ENCODE measurements at places on chromosomes 2 and 18. TPM values are rescaled to one million over a fixed set of nuclear protein-coding genes. Genes with fewer than 3 reads are reported as not detected.

Gene SUCLG1
- total RNA-seq: 37.1 TPM

DNA sequence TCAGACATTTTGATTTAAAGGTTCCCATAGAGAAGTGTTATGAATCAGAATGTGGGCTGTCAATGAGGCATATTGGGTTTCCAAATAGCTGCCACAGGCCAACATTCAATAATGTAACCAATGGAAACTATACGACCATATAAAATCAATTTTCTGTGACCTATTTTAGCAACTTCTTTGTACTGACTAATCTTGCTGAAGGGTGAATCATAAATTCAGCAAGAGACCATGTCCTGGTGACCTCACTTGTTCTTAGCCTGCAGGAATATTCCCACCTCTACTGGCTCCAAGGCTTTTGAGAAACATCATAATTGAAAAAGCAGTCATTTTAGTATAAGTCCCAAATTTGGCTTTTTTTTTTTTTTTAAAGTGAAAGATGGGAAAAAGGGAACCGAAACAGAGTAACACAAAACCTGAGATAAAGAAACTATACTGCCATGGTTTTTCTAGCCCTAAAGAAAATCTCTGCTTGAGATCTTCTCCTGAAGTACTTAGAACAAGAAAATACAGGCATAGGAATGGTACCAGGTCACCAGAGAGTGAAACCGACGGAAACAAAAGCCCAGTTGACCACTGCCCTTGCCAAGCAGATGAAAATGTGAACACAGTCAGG lies 32.1 kb downstream of the PLEKHM3 start:
- no peak overlapping the region for H3K4me3 ChIP-seq
- H3K27me3 ChIP-seq: no peaks in the 10 kb centered on the region
- H3K27ac ChIP-seq: no peak overlapping the region
- H3K36me3 ChIP-seq: peaks cover 6% of the 10 kb centered on the region
- no peaks in the 10 kb centered on the region for H3K4me1 ChIP-seq

Gene PROKR1
- not detected for total RNA-seq

DNA sequence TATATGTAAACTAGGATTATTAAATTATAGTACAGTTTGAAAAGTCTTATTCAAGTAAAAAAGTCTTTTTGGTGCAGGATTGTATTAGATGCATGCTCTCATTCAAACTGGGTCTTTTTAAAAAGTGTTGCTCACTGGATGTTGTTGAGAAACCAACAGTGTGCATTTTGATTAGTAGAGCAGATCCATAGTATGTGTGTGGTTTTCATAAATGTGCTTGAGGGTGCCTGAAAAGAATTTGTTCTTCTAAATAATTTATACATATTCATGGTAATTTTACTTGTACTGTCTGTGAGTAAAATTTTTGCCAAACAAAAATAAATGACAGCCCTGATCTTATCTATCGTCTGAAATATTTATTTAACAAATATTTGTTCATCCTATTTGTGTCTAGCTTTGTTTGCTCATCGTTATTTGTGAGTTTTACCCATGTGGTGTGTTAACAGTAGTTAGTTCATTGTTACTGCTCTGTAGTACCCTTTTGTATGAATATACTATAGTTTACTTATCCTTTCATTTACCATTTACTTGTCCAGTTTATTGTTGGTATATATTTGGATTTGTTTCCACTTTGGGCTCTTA lies 50.4 kb downstream of the PTPN4 start:
- no peaks in the 10 kb centered on the region for H3K27me3 ChIP-seq
- H3K27ac ChIP-seq: no peak overlapping the region
- no peak for DNase-seq
- H3K4me1 ChIP-seq: no peaks in the 10 kb centered on the region

DNA sequence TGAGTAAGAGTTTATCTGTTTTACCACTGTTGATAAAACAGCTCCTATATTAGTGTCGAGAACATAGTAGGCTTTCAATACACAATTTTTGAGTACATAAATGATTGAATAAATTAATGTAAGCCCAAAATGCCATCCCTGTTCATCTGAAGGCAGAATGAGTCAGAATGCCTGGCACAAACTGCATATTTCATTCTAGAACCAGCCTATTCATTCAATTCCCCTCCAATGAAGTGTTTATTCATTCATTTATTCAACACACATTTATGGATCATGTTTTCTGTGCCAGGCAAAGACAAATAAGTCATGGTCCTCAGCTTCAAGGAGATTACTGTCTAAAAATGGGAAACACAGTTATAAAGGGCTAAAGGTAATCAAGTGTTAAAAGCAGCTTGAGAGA lies 22.8 kb upstream of the LCLAT1 start:
- DNase-seq: no peak
- no peaks in the 10 kb centered on the region for H3K27me3 ChIP-seq
- peaks cover 30% of the 10 kb centered on the region for H3K4me1 ChIP-seq

Gene OXER1
- total RNA-seq: not detected

DNA sequence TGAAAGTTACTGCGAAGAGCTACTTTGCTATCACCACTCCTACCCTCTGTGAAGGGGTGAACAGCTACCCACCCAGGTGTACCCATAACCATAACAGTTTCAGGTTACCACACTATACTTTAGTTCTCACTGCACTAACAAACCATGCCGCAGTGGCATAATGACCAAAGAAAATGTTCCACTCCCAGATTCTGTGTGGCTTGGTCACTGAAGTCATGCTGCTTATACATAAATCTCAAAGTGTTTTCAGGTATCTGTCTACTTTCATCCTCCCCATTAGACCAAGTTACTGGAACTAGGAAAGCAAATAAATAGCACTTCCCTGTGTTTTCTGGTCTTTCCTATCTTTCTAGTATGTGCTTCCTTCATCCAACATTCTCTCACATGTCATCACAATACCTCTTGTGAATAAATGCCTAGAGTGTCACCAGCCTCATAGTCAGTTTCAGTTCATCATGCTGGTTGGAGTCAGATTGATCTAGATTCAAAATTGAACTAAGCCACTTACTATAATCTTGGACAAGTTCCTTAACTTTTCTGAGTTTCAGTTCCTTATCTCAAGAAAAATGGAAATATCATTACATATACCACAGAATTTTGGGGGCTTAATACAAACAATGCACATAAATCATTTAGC lies 293.6 kb downstream of the FSIP2 start:
- H3K4me1 ChIP-seq: no peaks in the 10 kb centered on the region
- DNase-seq: no peak
- no peak overlapping the region for H3K4me3 ChIP-seq
- H3K36me3 ChIP-seq: no peaks in the 10 kb centered on the region
- no peak overlapping the region for H3K27ac ChIP-seq

Gene ST8SIA5
- 0.08 TPM for total RNA-seq

GRCh38 chr2:43399515-43400264 lies 173.3 kb upstream of the ZFP36L2 start:
- no peaks in the 10 kb centered on the region for H3K27me3 ChIP-seq
- no peak overlapping the region for H3K27ac ChIP-seq
- no peak for DNase-seq
- H3K4me3 ChIP-seq: no peak overlapping the region

DNA sequence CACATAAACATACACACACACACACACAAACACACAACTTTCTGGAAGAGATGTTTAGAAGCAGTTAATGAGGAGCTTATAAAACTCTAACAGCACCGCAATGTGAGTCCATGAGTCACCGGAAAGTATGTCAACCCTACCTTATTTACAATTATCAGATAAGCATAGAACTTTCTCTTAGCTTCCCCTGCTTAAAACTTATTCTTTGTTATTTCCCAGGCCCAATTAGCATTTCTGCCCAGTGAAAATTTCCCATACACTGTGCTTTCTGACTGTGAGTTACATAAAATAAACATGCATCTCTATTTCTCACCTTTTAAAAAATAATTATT lies 737.6 kb downstream of the LRP1B start:
- H3K4me3 ChIP-seq: no peak overlapping the region
- H3K36me3 ChIP-seq: no peaks in the 10 kb centered on the region
- no peaks in the 10 kb centered on the region for H3K4me1 ChIP-seq
- no peaks in the 10 kb centered on the region for H3K27me3 ChIP-seq
- no peak for DNase-seq
- H3K27ac ChIP-seq: no peak overlapping the region

Gene SPEG
- total RNA-seq: 17.7 TPM

- DNase-seq: no peak
- no peak overlapping the region for H3K4me3 ChIP-seq
- H3K27me3 ChIP-seq: no peaks in the 10 kb centered on the region
- no peaks in the 10 kb centered on the region for H3K36me3 ChIP-seq
These were observed 728.5 kb upstream of the SLC8A1 start for GRCh38 chr2:41180387-41180786.

GRCh38 chr2:134718817-134719814 lies at the start of gene TMEM163:
TMEM163 (minus strand) TSS chr2:134719000.
- no peak for DNase-seq
- no peaks in the 10 kb centered on the region for H3K36me3 ChIP-seq
- H3K4me1 ChIP-seq: peaks cover 14% of the 10 kb centered on the region
- H3K27ac ChIP-seq: no peak within 1 kb of the TSS

Gene FER1L5
- total RNA-seq: not detected

DNA sequence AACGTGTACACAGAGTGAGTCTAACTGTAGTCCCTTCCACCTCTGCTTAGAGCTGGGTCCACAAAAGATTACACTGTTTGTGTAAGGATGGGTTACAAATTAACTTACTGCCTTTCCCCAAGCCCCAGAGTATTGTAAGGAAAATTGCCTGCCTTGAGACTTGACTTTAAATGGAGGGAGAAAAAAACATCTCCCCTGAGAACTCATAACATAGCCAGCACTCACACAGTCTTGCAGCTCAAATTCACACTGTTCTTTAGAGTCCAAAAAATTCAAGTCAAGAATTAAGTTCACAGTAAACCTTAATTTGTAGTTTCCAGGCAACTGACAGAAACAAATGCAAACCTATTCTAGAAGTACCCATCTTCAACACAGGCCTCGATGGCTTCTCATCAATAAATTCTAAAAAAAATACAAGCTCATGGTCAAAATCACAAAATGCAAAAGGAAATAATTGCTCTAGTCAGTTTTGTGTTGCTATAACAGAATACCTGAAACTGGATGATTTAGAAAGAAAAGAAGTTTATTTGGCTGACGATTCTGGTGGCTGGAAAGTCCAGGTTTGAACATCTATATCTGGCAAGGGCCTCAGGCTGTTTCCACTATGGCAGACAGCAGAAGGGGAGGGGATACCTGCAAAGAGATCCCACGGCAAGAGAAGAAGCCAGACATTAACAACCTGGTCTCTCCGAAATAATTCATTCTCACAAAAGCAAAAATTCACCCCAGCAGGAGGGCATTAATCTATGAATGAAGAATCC lies 34.6 kb upstream of the TMEM17 start:
- H3K36me3 ChIP-seq: no peaks in the 10 kb centered on the region
- no peaks in the 10 kb centered on the region for H3K4me1 ChIP-seq
- H3K27me3 ChIP-seq: peaks cover 6% of the 10 kb centered on the region
- no peak overlapping the region for H3K27ac ChIP-seq
- no peak for DNase-seq
- no peak overlapping the region for H3K4me3 ChIP-seq

- DNase-seq: no peak
- no peaks in the 10 kb centered on the region for H3K36me3 ChIP-seq
- H3K4me3 ChIP-seq: no peak overlapping the region
- H3K27me3 ChIP-seq: no peaks in the 10 kb centered on the region
- no peaks in the 10 kb centered on the region for H3K4me1 ChIP-seq
- H3K27ac ChIP-seq: no peak overlapping the region
These were observed 300.7 kb downstream of the NOL4 start for GRCh38 chr18:33923980-33924379.

Gene LIMS2
- total RNA-seq: 6.1 TPM

GRCh38 chr2:10404324-10405143 lies 43.6 kb downstream of the ODC1 start:
- H3K4me1 ChIP-seq: peaks cover 78% of the 10 kb centered on the region
- no peaks in the 10 kb centered on the region for H3K27me3 ChIP-seq
- H3K36me3 ChIP-seq: peaks cover 22% of the 10 kb centered on the region
- no peak for DNase-seq
- no peak overlapping the region for H3K4me3 ChIP-seq

All from CD4-positive, alpha-beta T cell (primary cell).